ENCODE measurements at places on chromosomes 16 and 17.

GRCh38 chr16:11571549-11571948, 15.2 kb downstream of the LITAF start:
- no peak for ATAC-seq

DNA sequence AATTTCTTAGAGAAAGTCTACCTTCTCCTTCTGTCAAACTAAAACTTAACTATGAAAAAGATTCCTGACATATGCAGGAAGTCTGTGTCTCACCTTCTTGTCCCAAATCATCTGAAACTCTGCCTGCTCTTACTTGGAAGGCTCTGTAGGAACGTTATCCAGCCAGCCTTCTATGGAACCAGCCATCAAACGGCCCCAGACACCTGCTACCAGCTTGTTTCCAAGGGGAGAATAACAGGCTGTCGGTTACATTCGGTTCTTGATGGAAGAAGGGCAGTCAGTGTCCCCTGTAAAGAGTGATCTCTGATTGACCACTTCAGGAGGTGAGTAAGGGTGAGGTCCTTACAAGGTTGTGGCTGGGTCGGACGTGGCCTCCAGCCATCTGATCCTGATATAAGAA, 1.7 kb downstream of the ADAMTS18 start:
- ATAC-seq: no peak

GRCh38 chr16:62076886-62077285, 40.6 kb upstream of the CDH8 start:
- no peak for ATAC-seq

DNA sequence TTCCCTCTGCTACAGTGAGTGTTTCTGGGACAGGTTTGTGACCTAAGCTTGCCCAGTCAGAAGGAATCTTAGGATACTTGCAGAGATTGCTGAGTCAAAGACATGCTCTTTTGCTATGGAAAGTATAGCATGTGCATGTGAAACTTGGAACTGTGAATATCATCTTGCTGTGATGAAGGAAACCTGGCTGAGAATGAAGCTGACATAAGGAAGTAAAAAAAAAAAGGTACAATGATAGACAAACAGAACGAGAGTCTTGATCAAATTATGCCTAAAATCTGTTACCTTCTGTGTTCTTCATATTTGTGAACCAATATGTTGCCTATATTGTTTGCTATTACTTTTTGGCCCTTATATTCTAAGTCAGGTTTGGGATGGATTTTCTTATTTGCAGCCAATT, 525.7 kb downstream of the NPIPA7 start:
- no peak for ATAC-seq

GRCh38 chr16:89489040-89489897, 1.1 kb downstream of the ANKRD11 start:
- ATAC-seq: peak; percentile 16

- no peak for ATAC-seq
Observed at GRCh38 chr17:82795615-82796014, 43.8 kb downstream of the TBCD start.

- peak; percentile 78 for ATAC-seq
Observed at GRCh38 chr17:35889818-35890773, 9.9 kb upstream of the CCL5 start.

GRCh38 chr17:4548061-4548461, 7.1 kb downstream of the MYBBP1A start:
- ATAC-seq: no peak

- no peak for ATAC-seq
Observed at GRCh38 chr16:76835339-76835738, 355.7 kb upstream of the MON1B start.

- no peak for ATAC-seq
Observed at GRCh38 chr16:84196727-84197394, 5.9 kb downstream of the ADAD2 start.

DNA sequence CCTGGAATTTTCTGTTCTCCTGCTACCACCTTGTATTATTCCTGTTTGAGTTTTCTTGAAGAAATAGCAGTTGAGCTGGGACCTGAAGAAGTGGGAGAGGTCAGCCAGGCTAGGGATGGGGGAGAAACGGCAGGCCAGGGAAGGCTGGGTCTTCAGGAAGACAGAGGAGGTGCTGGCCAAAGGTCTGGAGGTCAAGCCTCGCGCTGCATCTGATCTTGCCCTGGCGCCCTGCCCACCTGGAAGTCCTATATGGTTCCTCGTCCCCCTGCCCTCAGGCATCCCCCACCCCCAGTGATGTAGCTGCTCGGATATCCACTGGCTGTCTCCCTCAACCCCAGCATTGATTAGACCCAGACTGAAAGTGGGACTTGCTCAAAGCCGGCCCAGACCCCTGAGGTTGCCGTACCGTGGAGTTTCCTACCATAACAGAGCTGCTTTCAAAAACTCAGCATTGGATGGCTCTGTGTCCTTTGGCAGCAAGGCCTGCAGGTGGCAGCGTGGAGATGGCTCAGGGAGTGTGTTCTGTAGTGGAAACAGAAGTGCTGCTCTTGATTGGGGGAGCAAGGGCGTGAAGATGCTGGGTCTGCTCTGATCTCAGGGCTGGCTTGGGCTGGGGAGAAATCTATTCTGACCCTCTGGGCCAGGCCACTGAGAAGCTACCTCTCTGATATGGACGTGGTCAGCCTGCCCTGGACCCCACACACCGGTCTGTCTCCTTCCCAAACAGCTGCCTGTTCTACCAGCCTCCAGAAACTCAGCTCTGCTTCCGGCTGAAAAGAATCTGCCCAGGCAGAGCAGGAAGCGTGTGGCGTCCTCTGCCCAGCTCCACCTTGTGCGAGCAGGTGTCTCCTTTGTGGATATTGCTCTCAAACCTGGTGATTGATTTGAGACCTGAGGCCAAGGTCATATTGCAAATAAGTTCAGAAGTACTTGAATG, 107.0 kb upstream of the CACNG5 start:
- ATAC-seq: peak; percentile 73

DNA sequence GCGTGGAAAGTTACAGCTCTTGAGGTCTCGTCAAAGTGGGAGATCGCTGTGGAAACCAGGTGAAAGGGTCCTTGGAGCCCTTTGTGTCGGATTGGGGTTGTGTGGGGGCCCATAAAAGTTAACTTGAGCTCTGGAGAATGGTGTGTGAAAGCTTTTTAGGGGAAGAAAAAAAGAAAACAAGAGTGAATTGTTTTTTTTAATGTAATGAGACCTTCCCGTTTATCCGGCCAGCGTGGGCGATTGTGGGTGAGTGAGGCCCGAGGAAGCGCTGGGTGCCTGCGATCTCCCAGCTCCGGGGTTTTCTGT, 150.6 kb downstream of the MSI2 start:
- ATAC-seq: no peak

GRCh38 chr17:62791235-62791734, 16.8 kb downstream of the MARCHF10 start:
- peak; percentile 80 for ATAC-seq

DNA sequence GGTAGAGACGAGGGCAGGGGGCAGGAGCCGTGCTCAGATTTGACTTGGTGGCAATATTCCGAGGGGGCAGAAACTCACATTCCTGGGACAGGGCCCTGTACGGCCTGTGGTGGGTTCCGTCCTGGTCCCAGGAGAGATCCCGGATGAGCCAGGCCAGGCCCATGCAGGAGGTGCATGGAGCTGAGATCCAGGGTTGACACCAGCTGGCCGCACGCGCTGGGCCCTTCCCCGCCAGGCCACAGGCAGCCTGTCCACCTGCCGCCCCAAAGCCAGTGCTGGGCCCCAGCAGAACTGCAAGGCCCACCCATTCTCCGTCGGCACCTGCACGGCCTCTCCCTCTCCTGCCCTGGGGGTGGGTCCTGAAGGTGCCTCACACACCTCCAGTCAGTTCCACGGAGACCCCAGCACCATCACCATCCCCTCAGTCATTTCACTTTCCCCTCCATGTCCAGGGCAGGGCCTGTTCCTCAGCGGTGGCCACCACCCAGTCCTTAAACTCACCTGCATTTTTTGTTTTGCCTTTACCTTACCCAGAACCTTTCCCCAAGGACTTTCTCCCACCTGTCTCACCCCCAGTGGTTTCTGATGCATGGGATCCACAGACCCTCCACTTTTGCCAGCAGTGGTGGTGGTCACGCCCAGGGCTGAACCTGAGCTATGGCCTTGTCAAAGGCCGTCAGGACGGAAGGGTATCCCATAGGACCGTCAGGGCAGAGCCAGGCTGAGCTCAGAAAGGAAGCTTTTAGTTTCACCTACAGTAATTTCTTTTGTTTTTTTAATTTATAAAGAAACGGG, 25.1 kb upstream of the CDH15 start:
- no peak for ATAC-seq

GRCh38 chr16:47866423-47866822, 289.4 kb downstream of the ABCC12 start:
- ATAC-seq: no peak

GRCh38 chr16:86320237-86320595, 190.1 kb upstream of the FOXF1 start:
- no peak for ATAC-seq

Data from SK-N-SH treated with all-trans-retinoic acid at 6 μM for 48 hours (cell line).